Activated T-helper 9 cell treated with anti-CD3 and anti-CD28 coated beads, Interleukin-2, amount 50 U/mL, for 16 hours (primary cell): ENCODE measurements at places on chromosomes 3 and 15.

DNA sequence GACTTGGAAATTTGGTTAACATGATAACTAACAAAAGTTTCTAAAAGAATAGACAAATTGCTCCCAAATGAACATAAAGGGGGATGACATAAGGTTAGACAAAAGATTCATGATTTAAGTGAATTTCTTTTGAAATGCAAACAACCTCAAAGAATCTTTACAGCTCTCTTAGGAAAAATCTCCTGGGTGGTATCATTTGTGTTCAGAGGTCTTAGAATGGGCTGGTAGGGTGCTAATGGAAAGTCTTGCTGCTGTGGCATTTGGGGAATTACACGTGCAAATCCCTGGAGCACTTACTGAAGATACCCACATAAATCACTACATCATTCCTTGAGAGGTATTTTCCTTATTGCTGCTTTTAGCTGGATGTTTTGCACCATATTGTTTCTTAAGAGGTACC lies 14.4 kb upstream of the ROBO2 start:
- DNase-seq: no peak

GRCh38 chr15:91535856-91536500 lies 317.5 kb upstream of the SLCO3A1 start:
- DNase-seq: no peak

DNA sequence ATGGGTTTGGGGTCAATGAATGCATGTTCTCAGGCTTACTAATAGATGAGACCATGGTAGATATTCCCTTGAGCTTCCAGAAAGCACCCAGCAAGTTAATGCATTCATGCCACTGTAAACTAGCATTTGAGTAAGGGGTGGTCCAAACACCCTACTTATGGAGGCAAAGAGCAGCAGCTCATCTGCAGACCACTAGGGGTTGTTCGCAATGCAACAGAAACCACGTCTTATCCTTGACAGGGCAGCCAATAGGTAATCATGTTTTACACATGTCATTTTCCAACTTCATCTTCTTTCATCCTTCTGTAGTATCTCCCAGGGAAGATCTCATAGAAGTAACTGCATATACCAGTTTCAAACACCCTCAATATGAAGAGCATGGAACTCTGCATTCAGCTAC lies 330.2 kb downstream of the RORA start:
- DNase-seq: no peak

GRCh38 chr3:39485547-39485946 lies 18.1 kb downstream of the MOBP start:
- no peak for DNase-seq

- DNase-seq: no peak
These were observed 10.6 kb downstream of the SMC4 start for GRCh38 chr3:160409812-160410610.

- DNase-seq: no peak
These were observed 270.9 kb downstream of the TLE3 start for GRCh38 chr15:69826819-69827175.

GRCh38 chr15:67790610-67791319 lies 34.5 kb upstream of the SKOR1 start:
- no peak for DNase-seq

DNA sequence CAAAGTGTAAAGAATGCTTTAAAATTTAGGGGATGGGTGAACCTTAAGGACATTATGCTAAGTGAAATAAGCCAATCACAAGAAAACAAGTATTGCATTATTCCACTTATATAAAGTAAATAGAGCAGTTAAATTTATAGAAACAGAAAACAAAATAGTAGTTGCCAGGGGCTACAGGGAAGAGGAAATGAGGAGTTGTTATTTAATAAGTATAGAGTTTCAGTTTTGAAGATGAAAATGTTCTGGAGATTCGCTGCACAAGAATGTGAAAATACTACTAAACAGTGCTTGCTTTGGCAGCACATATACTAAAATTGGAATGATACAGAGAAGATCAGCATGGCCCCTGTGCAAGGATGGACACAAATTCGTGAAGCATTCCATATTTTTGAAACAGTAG lies 32.0 kb downstream of the DNAH12 start:
- no peak for DNase-seq

GRCh38 chr3:89098173-89098572 lies 9.2 kb upstream of the EPHA3 start:
- DNase-seq: no peak

DNA sequence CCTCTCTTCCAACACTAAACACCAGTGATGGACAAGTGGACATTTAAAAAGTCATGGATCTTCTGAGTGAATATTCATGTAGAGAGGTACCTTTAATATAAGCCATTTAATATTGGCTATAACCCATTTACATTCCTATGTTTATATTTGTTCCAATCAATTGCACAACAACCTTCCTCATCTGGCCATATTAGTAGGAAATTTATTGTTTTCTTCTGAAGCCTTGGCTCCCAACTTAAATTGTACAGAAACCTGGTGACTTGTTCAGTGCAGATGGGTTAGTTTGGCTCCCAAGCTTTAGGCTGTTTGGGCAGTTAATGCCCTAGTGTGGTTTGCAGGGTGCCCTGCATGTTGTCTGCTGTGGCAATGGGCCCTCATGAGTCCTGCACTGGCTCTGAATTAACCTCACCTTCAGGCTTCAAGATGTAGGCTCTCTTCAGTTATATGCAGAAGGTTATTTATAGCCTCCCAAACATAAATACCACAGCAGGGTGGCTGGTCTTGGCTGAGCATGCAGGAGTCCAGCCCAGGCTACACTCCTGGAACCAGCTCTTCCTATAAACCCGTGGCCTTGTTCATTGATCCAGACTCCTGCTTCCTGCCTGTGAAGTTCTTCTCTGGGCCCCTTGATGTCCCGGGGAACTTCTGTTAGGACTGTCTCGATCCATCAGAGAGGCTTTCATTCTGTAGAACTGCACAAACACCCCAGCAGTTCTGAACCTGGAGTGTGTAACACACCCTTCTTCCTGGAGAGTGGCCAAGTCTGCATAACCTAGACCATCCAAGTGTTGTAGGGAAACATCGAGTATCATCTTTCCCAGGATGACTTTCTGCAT lies 57.0 kb downstream of the DUT start:
- DNase-seq: no peak

DNA sequence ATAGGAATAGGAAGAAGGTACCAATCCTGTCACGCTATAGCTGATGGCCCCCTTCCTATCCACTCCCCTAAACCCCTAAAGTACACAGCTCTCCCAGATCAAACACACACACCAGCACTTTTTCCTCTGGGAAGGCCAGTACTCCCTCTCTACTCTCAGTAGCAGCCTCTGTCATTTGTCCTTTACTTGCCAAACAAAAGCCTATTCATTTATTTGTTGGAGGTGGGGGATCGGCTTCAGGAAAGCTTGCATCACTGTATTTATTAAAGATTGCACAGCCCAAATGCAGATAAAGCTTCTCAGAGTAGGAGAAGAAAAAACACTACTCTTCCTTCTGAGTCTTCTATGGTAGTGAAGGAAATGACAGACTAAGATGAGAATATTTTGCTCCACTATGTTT lies 429.7 kb upstream of the RASGRP1 start:
- no peak for DNase-seq

DNA sequence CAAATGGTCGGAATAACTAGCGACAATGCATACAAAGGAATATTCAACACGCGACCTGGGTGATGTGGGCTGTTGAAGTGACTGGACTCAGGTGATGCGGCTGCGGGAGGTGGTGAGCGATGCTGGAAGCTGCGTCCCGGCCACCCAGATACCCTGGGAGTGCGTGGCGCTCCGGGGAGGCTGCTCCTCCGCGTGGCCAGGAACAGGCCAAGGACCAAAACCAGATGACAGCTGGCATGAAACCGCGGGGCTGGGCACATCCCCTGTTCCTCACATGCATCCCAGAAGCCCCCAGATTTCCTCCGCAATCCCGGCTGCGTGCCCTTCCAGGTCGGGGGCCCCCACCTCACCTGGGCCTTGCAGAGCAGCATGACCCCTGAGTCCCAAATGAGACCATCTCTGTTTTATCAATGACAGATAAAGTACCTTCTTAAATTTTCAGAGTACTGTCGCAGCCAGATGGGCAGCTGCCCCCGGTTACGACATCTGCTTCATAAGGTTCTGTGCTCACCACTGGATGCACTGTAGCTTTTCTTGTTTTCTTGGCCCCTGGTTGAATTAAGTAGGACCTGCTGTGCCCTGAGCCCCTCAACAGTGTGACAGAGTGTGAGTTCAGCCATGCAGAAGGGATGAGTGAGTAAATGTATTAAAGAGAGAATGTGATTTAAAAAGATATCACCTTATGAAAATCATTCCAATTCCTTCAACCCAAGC lies 278.2 kb downstream of the GABRG3 start:
- DNase-seq: no peak

GRCh38 chr3:139529662-139530061 lies 9.9 kb downstream of the RBP1 start:
- no peak for DNase-seq
